Stimulated activated CD8-positive, alpha-beta memory T cell treated with anti-CD3 and anti-CD28 coated beads, Interleukin-12 subunit alpha, Interleukin-12 subunit beta, amount 100 ng/mL, for 1 hour (primary cell): ENCODE measurements at places on chromosomes 6 and 20.

GRCh38 chr6:324116-324728, 31.9 kb downstream of the DUSP22 start:
- DNase-seq, result no peak

GRCh38 chr6:166997768-166998255, 1.4 kb upstream of the CEP43 start:
- no peak for DNase-seq

GRCh38 chr6:135087803-135088202, 33.2 kb upstream of the HBS1L start:
- DNase-seq, result no peak

GRCh38 chr6:110693296-110693695, 122.0 kb downstream of the CDK19 start:
- no peak for DNase-seq

DNA sequence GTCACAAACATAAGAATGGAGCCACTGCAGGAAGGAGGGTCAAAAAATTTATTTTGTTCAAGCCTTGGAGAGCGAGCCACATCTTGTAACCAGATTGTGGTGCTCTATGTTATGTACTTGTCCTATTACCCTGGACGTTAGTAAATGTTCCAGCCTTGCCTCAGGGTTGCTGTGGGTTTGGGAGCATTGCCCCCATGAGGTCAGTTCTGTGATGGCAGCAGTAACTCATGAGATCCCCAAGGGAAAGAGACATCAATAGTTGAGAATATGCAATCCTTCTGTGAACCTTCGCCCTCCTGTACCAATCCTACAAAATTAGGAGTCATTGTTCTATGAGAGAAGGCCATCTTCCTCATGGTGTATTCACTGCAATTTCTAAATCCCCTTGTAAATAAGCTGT, 16.4 kb upstream of the CFAP206 start:
- DNase-seq, result no peak

GRCh38 chr6:111301946-111302345, 181.1 kb downstream of the REV3L start:
- no peak for DNase-seq

- no peak for DNase-seq
These were observed 70.9 kb upstream of the NHSL1 start for GRCh38 chr6:138569970-138570724.

DNA sequence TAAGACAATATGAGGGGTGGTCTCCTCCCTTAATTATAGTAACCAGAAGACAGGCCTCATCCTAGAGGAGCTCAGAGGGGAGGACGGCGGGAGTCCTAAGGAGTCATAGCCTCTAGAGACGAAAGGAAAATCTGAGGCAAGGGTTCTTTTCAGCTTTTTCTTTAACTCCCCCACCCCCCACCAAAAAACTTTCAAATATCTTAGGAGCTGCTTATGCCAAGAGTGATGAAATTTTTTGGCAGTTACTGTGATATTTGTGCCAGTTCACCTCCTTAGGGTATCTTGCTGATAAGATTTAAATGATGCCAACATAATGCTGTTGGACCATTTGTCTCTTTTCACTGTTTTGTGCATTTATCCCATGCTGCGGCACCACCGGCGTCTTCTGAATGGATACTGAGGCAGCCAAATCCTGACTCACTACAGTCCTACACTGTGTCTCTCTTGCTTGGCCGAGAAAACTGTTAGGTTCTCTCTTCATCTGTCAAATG, 44.5 kb upstream of the DSE start:
- DNase-seq, result no peak

GRCh38 chr20:36821964-36822437, 48.4 kb upstream of the DSN1 start:
- no peak for DNase-seq

GRCh38 chr6:104599821-104600638, 259.7 kb downstream of the HACE1 start:
- no peak for DNase-seq

GRCh38 chr20:48332555-48332954, 495.2 kb downstream of the PREX1 start:
- DNase-seq, result no peak

- DNase-seq, result peak; percentile 70
These were observed at the start of gene PPP1R18 for GRCh38 chr6:30686009-30686907. Gene PPP1R18 (minus strand): TSS chr6:30686645. CDS start chr6:30686018, 627 bp downstream.

DNA sequence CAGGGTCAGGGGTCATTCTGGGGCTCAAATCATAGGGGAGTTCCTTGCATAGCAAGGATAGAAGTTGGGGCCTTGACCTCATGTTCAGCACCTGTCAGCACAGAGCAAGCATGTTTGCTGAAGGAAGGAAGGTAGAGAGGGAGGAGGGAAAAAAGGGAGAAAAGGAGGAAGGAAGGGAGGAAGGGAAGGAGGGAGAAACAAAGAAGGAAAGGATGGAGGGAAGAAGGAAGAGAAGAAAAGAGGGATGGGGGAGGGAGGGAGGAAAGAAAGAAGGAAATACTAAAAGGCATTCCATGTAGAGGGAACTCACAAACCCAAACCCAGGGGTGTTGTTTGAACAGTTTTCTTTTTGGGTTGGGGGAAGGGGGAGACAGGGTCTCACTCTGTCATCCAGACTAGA, 80.1 kb downstream of the DLGAP4 start:
- DNase-seq, result no peak

- DNase-seq, result peak; percentile 67
These were observed 497 bp downstream of the ACSS1 start for GRCh38 chr20:25057234-25058050.

DNA sequence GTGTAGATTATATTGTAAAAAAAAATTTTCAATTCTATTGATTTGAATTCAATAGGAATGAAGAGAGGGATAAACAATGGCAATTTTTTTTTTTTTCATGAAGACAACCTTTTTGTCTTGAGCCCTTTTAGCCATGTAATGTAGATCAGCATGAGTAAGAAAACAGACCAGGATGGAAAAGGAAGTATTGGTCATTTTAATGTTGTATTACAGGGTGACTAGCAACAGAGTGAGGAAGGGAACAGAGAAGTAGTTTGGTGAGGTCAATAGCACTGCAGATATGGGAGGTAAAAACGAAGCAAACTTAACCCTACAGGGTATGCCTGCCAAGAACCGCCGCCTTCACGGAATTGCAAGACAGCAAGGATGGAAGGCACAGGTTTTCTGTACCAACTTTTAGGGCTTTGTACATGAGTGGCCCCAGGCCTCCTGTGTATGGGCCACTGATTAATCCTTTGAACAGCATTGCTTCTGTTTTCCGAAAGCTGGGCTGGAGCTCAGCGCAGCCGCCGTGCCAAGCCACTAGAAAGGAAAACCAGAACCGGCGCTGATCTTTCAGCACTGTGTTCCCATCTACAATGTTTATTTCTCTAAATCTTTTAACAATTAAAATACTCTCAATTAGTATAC, 383.7 kb downstream of the CENPW start:
- no peak for DNase-seq

DNA sequence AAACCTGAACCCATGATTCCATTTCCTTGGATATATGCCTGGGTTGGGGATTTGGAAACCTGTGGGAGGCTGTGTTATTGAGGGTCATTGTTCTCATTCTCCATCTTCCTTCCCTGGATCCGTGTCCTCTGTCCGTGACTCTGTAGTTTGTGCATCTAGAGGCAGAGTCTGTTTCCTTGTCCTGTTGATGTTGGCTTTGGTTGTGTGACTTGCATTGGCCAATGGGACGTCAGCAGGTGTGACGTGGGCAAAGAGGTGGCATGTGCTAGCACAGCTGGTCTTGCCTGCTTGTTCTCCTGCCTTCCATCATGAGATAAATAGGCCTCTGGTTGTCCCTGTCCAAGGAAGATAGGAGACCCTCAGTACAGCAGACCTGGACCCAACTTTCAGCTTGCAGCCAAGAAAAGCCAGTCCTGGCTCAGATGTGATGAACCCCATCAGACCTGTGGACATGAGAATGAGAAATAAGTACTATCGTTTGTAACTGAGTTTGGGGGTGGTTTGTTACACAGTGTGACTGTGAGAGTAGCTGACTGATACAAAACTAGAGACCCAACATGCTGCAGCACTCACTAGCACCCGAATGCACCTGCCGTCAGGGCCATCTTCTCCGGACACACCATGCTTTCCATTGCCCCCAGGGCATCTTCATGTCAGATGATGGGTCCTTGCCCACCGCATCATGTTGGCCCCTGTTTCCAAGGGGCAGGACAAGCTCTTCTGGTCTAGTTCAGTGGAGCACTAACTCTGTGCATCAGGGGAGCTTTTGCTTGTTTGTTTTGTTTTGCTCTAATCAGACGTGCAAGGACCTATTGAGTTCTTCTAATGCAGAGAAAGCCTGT, 195.3 kb upstream of the SULF2 start:
- no peak for DNase-seq

- DNase-seq, result no peak
These were observed 12.5 kb upstream of the RALGAPB start for GRCh38 chr20:38460040-38460623.

- DNase-seq, result no peak
These were observed 226.2 kb upstream of the MAN1A1 start for GRCh38 chr6:119575721-119576120.

- no peak for DNase-seq
These were observed 67.6 kb upstream of the MPC1 start for GRCh38 chr6:166450167-166450873.

GRCh38 chr20:14232650-14233049, 104.8 kb downstream of the FLRT3 start:
- no peak for DNase-seq

DNA sequence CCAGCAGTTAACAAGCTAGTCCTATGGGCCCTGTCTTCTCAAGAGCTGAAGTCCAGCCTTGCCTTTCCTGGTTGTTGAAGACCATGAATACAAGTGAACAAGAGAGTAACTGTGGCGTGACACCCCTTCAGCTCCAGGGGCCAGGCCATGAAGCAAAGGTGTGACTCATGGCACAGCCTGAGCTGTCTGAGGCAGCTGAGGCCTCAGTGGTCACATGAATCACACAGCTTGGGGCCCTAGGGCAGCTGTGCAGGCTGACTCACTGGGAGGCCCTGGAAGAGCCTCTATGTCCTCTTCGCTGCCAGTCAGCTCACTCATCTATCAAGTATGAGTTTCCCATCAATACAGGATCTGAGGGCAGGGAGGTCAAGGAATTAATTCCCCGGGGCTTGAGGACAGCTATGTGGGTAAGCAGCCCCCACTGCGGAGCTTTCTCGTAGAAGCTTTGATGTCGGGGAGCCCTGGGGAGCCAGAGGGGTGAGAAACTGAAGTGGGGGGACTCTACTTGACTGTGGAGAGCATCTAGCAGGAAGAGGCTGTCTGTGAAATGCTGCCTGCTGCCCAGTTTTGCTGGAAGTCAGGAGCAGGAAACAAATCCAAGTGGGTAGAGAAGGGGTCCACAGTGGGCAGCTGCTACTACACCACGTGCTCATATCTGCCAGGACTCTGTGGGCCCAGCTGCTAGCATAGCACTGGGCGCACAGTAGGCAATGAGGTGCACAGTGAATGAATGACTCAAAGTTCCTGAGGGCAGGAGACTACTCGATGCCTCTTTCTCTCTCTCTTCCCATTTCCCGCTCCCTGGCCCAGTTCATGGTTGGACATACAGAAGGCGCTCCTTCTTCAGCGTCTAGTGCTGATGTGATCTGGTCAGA, 13.7 kb upstream of the FAM83C start:
- peak; percentile 16 for DNase-seq

DNA sequence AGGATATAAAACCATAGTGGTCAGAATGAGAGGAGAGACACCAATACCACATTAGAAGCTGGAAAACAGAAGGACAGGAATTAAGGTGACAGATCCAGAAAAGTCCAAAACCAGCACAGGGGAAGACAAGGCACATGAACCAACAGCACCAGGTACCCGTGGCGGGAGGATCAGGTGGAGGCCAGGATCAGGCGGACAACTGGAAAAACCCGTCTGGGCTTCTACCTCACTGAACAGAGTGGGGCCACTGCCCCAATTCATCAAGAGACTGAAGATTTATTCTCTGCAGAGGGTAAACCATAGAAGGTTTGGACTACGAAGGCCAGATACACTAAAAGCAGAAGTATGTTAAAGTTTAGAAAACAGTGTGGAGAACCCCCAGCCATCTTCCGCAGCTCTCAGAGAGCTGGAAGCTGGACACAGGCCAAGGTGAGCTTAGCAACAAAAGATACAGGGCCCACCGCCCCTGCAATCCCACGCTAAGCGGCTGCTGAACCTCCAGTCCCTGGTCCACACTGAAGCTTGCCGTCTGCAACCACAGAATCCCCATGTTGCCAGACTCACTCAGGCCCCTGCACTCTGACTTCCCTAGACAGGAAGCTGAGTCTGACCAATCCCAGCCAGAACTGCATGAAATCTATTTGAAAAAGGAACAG, 29.9 kb downstream of the ABHD12 start:
- no peak for DNase-seq

DNA sequence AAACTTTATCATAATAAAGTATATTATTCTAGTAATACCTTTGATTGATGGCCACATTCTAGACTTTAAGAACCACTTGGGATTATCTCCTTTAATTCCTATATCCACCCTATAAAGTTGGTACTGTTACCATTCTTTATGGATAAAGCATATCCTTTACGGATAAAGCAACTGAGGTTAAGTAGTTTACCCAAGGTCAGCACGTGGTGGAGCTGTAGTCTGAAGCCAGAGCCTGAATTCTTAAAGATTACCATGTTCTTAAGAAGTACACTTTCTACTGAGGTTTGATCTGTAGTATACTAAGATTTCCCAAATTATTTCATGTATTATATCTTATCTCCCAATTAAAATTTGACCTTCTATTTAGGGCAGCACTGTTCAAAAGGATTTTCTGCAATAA, 3.0 kb upstream of the NCOA7 start:
- no peak for DNase-seq

DNA sequence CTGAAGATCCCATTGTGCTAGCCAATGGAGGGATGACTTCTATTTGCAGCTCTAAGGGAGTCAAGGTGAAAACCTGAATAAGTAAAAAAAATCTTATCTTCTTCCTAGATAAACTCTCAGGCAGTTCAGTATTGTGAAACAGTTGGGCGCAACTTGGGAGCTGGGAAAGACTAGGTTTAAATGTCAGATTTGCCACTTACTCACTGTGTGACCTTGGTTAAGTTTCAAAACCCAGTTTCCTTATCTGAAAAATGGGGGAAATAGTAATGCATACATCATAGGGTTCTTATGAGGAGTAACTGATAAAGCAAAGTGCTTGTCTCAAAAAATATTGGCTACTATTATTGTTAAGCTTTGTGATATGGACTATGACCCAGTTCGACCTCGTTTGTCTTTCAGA, 88.8 kb downstream of the CD83 start:
- DNase-seq, result no peak

DNA sequence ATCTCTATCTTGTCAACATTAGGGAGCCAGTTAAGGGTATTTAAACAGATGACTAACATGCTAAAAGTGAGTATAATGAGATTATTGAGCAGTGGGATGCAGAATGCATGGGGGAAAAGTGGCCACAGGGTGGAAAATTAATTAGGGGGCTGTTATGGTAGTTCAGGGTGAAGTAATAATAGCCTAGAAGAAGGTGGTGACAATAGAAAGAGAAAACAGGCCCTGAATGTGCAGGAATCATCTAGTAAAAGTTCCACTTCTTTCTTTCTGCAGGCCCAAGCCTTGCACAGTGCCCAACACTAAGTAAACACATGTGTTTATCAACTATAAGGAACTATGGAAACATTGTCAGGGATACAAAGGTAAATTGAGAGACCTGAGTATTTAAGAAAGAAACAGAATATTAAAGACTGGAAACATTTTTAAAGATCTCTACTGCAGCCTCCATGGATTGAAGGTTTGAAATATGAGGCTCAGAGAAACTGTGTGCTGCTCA, 7.1 kb upstream of the MYB start:
- no peak for DNase-seq
